ENCODE measurements at places on chromosomes 3 and 15.

- DNase-seq = peak; percentile 75
Measured at GRCh38 chr3:43105596-43106292, at the start of gene POMGNT2. TSS of gene POMGNT2 (minus strand) at chr3:43106079. CDS start at chr3:43081431, 24,648 bp downstream.

- DNase-seq = no peak
Measured at GRCh38 chr15:23081271-23081670, 41.9 kb upstream of the TUBGCP5 start.

- DNase-seq = no peak
Measured at GRCh38 chr3:58062472-58062871, 54.2 kb downstream of the FLNB start.

GRCh38 chr3:138362538-138362937 lies 14.2 kb downstream of the MRAS start:
- DNase-seq = no peak

GRCh38 chr3:11778248-11778647 lies 68.4 kb downstream of the TAMM41 start:
- no peak for DNase-seq

DNA sequence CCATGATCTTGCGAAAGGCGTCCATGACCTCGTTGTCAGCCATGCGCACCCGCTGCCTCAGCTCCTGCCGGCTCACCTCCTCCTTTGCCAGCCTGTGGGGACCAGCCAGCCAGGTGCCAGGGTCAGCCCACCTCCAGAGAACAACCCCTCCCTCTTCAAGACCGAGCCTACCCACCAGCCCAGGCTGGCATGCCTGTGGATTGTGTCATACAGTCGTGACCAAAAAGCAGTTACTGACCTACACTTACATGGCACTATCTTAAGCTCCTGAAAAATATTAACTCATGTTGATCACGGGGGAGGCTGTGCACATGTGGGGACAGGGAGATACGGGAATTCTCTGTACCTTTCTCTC lies 10.7 kb upstream of the CAMK1 start:
- DNase-seq = no peak

DNA sequence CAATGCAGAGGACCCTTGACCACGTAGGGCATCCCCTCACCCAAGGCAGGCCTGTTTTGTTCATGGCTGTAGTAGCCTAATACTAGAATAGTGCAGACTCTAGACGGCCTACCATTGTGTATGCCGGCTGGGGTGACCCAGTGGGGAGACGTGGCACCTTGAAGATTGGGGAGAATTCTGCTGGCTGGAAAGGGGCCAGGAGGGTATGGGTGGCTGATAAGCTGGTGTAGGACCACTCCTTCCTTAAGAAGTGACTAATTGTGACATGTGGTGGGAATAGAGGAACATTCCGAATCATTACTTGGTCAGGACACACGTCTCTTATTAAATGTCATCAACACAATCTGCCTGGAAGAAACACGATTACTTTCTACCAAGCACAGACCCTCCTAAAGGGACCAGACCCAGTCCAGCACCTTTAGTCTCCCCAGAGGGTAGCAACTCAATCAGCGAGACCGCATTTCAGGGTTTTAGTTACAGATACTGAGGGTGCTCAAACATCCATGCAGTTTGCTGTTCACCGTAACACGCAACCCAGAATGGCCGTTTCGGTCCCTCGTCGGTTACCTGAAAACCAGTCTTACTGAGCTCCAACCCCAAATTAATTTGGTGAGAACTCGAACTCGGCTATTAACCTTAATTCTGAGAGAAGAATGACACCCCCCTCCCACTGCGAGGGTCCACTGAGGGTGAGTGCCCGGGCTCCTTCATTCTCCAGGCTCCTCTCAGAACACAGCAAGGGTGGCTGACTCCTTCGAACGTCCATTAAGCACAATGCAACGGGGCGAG lies 1.6 kb upstream of the KLF13 start:
- no peak for DNase-seq

Data from GDM1 (cell line).